ENCODE measurements at places on chromosomes 1 and 21.

DNA sequence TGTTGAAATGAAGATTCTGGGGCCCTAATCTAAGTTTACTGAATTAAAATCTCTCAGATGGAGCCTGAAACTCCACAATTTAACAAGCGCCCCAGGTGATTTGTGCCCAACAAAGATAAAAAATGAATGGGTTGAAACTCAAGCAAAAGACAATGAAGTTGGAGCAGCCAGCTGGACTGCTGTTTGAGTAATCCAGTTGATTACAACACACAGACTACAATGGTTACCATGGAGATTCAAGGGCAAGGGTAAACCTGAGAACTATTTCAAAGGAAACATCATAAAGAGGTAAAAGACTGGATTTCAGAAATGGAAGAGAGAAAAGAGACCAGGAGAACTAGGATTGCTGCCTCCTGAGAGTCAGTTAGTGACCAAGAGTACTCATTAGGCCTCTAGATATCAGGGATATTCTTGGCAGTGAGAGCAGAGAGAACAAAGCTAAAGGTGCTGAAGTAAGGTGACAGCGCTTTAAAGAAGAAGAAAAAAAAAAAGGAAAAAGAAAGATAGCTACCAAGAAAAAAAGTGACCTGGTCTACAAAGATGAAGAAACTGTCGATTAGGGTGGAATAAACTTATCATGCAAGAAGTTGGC is 44.5 kb downstream of the LRRC53 start:
- H3K36me3 ChIP-seq = no peaks in the 10 kb centered on the region
- no peaks in the 10 kb centered on the region for H3K4me1 ChIP-seq
- no peak overlapping the region for H3K27ac ChIP-seq
- H3K4me3 ChIP-seq = no peak overlapping the region
- DNase-seq = no peak

GRCh38 chr1:52601991-52602855 is at the start of gene GPX7:
GPX7 (plus strand) TSS chr1:52602371; CDS start chr1:52602410, 39 bp downstream.
- H3K27me3 ChIP-seq = no peaks in the 10 kb centered on the region
- peaks cover 10% of the 10 kb centered on the region for H3K36me3 ChIP-seq
- peak within 1 kb of the TSS; percentile 71 for H3K4me3 ChIP-seq
- peaks cover 19% of the 10 kb centered on the region for H3K4me1 ChIP-seq
- peak within 1 kb of the TSS; percentile 61 for H3K27ac ChIP-seq
- peak; percentile 61 for DNase-seq

DNA sequence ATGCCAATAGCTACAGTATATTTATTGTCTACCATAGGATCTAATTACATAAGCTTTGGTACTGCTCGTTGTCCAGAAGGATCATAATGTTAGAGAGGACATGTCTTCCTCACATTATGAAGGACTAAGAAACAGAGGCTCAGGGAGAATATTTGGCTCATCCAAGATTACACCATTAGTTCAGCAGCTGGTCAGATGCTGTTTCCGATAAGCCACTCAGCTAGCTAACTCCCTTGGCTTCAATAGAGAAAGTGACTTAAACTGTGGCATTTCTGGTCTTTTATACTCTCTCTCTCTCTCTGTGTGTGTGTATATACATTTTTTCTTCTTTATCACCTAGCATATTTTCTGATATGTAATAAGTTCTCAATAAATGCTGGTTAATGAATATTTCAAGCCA is 70.4 kb downstream of the DDR2 start:
- H3K27me3 ChIP-seq = no peaks in the 10 kb centered on the region
- H3K36me3 ChIP-seq = no peaks in the 10 kb centered on the region
- no peak for DNase-seq
- H3K4me1 ChIP-seq = no peaks in the 10 kb centered on the region
- no peak overlapping the region for H3K27ac ChIP-seq

DNA sequence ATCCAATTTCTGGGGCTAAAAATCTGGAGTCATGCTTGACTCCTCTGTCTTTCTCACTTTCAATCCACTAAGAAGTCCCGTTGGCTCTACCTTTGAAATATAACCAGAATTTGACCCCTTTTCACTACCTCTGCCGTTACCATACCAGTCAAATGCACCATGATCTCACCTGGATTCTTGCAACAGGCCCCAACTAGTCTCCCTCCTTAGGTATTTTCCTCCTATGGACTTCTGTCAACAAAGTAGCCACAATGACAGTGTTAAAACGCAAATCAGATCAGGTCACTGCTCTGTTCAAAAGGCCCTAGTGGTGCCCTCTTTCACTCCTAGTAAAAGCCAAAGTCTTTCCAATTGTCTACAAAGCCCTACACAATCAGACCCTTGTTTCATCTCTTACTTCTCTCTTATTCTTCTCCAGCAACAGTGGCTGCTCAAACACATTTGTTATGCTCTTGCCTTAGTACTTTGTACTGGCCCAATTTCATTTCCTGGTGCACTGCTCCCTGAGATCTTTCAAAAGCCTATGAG is 35.7 kb upstream of the AGL start:
- H3K27ac ChIP-seq = peak overlapping the region; percentile 18
- no peak overlapping the region for H3K4me3 ChIP-seq
- H3K27me3 ChIP-seq = no peaks in the 10 kb centered on the region
- no peaks in the 10 kb centered on the region for H3K36me3 ChIP-seq

DNA sequence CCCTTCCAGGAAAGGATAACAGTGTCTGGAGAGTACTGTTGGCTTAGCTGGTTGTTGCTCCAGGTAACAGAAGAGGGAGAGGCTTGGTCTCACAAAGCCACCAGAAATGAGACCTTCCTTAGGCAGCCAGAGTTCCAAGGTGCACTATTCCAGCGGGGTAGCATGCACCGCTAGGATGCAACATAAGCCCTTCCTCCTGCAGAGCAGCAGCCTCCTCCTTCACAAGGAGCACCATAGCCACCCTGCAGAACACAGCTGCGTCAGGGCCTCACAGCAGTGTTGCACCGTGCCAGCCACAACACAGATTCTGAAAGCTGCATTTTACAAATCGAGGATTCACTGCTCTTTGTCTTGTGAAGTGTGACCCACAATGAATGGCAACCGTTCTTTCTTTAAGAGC is 142.0 kb downstream of the CLIC6 start:
- H3K27me3 ChIP-seq = no peaks in the 10 kb centered on the region
- peaks cover 86% of the 10 kb centered on the region for H3K36me3 ChIP-seq
- DNase-seq = no peak
- H3K27ac ChIP-seq = no peak overlapping the region
- peaks cover 8% of the 10 kb centered on the region for H3K4me1 ChIP-seq

GRCh38 chr1:43152866-43153265 is 19.2 kb downstream of the EBNA1BP2 start:
- no peak overlapping the region for H3K4me3 ChIP-seq
- peaks cover 2% of the 10 kb centered on the region for H3K4me1 ChIP-seq
- H3K27ac ChIP-seq = no peak overlapping the region

DNA sequence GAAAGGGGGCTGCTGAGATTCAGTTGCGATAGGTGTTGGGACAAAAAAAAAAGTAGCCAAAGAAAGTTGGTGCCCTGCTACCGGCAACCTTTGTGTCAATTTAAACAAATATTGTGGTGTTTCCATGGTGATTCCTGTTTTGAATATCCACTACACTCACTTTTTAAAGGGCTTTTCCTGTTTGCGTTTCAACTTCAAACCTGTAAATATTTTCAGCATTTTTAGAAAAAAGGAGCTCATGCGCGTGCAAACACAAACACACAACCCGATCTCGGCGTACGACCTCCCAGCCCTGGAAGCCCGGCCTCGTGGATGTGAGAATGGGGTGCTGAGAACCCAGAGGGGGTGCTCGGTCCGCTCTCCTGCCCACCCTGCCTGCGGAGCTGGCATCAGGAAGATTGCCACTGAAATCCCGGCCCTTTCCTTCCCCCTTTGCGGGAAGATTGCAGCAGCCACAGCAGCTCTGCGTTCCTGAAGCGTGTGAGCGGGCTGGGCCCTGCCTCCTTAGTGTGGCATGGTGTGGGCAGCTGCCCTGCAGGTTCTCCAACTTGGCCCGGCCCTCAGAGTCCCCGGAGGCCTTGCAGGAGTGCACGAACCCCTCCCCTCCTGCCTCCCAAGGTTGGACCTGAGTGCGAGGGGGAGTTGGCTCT is 34.8 kb downstream of the CASZ1 start:
- no peaks in the 10 kb centered on the region for H3K36me3 ChIP-seq
- H3K27me3 ChIP-seq = peaks cover 14% of the 10 kb centered on the region
- H3K4me1 ChIP-seq = no peaks in the 10 kb centered on the region
